ENCODE measurements at places on chromosomes 12 and 14. TPM values are rescaled to one million over a fixed set of nuclear protein-coding genes. Genes with fewer than 3 reads are reported as not detected.
A peak's percentile ranks its signal among the peaks of the same experiment; 100 is the strongest.

GRCh38 chr12:92012691-92013090 is 133.0 kb downstream of the BTG1 start:
- no peak for DNase-seq

DNA sequence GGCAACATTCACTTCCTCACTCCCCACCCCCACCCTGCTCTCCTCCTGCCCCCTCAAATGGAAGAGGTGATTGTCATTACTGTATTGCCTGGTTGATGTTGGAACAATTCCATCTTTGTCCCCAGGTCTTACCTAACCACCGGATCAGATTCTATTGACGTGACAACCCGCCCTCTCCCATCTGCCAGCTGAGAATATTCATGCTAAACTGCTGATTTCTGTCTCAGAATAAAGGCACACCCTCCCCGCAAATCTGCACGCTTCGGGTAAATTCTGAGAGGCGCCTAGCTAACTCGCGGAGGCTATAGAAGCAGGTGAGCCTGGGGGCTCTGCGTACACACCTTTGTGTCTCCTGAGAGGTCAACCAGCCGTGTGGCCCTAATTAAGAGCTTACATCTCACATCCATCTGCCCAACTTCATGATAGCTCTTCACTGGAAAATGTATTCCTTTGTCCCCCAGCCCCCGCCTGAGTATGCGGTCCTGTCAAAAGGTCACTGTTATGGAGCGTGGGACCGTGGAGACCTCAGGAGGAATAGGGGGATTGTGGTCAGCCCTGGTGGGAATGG is 1054.3 kb downstream of the VRK1 start:
- DNase-seq = no peak

GRCh38 chr14:44204061-44204835 is 302.8 kb downstream of the FSCB start:
- no peak for DNase-seq

- no peak for DNase-seq
Measured at GRCh38 chr12:12720672-12721161, 3.5 kb downstream of the CDKN1B start.

DNA sequence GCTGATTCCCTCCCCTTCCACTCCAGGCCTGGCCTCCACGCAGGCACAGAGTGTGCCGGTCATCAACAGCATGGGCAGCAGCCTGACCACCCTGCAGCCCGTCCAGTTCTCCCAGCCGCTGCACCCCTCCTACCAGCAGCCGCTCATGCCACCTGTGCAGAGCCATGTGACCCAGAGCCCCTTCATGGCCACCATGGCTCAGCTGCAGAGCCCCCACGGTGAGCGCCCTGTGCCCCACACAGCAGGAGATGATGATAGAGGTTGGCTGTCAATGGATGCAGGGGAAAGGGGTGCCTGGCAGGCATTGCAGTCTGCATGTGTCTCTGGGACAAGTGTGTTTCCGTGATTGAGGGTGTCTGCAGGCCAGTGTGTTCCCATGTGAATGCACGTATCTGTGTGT is 18.8 kb downstream of the C12orf43 start:
- DNase-seq = no peak

DNA sequence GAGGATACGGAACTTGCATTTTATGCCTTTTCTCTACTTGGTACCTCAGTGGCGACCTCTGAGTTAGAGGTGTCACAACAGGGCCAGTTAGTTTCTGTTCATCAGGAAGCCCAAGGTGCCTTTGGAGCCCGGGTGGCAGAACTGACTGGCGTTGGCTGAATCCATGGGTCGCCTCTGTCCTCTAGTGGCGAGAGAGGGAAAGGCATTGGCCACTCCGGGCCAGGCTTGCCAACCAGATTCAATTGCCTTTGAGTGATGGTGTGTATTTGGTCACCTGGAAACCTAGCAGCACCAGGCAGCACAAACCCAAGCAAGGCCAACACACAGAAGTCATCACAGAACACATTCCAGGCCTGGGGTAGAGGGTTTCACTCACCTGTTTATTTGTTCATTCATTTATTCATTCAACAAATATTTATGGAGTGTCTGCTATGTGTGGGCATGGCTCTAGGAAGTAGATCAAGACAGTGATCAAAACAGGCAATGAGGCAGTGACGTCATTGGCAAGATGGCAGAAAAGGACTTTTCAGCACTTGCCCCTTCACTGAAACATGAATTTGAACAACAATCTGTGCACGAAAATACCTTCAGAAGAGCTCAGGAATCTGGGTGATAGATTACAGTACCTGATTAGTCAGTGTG is 40.5 kb upstream of the KCNA5 start:
- DNase-seq = peak; percentile 40

GRCh38 chr12:3679831-3680230 is 73.1 kb downstream of the CRACR2A start:
- DNase-seq = no peak

Gene TROAP
- not detected for polyA plus RNA-seq

Gene SLC7A7
- 35.5 TPM for polyA plus RNA-seq

Gene JAG2
- not detected for polyA plus RNA-seq

Gene JKAMP
- 98.3 TPM for polyA plus RNA-seq

Gene RNFT2
- polyA plus RNA-seq = 3.5 TPM

Gene KCNH3
- 0.18 TPM for polyA plus RNA-seq

Gene LTA4H
- polyA plus RNA-seq = 224 TPM

Data from naive B cell (primary cell).